ENCODE measurements at places on chromosomes 13 and 19. TPM values are rescaled to one million over a fixed set of nuclear protein-coding genes. Genes with fewer than 3 reads are reported as not detected.

DNA sequence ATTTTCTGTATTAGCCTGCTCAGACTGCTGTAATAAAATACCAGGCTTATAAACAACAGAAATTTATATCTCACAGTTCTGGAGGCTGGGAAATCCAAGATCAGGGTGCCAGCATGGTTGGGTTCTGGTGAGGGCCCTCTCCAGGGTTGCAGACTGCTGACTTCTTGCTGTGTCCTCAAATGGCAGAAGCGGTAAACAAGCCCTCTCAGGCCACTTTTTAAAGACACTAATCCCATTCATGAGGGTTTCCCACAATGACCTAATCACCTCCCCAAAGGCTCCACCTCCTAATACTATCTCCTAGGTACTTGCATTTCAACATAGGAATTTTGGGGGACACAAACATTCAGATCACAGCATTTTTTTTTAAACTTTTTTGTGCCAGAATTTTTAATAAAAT is 159.3 kb downstream of the PDS5B start:
- DNase-seq = no peak

Gene ADGRE2
- 0.21 TPM for total RNA-seq

Gene MEIS3
- total RNA-seq = 8.6 TPM

Gene CHST8
- not detected for total RNA-seq

Gene GFY
- total RNA-seq = not detected

Measured in kidney epithelial cell (primary cell).